ENCODE measurements at places on chromosomes 3 and 15.

DNA sequence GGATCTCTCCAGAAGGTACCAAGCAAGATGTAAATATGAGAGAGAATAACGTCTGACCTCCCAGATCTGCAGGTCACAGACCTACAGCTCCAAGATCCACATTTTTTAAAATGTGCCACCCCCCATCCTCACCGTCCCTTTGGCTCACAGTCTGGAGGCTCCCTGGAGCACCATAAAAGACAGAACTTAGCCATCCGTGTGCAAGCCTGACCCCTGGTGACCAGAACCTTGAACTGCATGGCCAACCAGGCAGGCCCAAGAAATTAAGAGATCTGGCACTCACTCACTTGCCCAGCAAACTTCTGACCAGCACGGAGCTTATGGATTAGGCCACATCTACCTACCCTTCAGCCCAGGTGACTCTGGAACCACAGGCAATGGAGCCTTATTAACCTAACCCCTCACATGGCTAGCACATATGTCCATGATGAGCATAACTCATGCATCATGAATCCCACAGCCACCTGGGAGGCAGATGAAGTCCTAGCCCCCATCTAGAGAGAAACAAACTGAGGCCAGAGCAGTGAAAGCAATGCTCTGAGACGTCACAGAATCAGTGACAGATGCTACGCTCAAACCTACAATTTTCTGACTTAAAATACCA is 275.3 kb downstream of the UACA start:
- peak; percentile 80 for DNase-seq

DNA sequence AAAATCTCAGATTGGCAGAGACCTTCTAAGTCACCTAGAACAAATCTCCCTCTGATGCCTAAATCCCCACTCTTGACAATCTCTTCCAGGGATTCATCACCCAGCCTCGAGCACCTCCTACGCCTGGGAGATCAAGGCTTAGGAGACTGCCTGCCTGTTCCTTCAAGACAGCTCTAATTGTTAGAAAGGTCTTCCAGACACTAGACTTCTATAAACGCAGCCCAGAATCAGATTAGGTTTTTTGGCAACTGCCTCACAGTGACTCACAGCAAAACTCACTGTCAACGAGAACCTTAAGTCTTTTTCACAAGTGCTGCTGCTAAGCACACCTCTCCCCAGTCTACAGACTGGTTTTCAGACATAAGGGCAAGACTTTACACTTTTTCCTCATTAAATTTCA is 23.1 kb downstream of the SRGAP3 start:
- no peak for DNase-seq

DNA sequence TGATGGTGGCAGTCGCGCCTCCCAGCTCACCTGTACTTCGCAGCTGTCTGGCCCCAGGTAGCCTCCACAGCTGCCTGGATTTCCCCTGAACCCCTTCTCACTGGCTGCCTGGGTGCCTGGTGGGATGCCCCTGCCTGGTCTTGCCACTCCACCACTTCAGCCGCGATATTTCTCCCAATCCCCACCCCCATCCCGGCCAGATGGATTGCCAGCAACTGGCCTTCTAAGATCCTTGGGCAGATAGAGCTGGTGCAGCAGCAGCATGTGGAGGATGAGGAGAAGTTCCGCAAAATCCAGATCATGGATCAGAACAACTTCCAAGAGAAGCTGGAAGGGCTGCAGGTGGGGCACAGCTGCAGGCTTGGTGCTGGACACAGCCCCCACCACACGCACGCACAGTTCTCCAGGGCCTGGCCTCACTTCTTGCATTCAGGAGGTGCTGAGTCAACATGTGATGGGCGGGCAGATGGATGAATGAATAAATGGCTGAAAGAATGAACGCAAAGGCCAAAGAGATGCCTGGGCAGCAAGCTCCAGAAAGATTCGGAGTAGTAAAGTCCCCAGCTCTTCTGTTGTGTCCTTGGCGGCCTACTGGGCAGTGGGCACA is 35.7 kb downstream of the DNAH1 start:
- peak; percentile 10 for DNase-seq

DNA sequence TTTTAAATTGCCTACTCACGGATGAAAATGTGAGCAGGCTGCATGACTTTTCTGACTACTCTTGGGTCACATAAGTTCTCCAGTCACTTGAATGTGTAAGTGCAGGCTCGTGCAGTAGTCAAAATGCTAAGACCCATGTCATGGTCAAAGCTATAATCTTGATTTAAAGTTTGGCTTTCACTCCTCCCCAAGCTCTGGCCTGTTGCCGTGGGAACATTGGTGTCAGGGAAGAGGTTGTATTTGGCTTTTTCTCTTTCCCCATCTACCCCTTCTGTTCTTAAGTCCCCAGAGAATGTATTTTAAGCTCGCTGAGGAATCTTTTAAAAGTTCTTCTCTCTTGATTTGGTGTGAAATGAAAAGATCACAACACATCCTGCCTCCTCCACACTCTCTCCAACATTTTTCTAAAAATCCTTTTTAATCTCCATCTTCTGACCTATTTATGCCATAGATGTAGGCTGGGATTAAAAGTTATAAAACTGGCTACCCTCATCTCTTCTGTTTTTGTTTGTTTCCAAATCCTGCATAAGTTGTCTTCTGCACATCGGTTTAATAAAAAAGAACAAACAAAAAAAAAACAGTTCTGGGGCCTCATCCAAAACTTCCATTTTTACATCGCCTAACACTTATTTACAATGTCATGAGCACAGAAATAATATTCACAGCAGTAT is 61.4 kb upstream of the ADAMTSL3 start:
- DNase-seq, result no peak

DNA sequence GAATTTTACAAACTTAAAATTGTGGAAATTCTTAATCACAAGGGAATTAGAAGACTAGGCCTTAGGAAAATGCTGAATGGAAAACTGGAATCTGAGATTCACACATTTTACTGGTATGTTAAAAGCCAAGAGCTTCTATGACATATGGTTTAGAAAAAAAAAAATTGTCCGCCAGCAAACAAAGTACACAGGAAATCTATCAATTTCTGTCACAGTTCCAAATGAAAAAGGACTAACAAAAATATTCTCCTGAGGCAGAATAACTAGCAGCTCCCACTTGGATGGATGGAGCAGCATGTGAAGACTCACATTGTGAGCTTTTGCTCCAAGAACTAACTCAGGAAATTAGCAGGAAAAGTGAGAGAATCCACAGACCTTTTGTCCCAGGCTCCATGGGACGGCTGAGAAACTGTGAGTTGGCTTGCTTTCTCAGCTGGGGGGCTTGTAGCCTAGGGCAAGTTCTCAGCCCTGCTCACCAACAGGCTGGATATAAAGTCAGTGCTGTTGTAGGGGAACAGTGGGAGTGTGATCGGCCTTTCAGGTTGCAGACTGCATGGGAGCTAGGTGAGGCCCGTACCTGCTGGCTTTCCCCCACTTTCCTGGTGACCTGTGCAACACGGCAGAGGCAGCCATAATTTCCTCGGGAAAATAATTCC is 731.1 kb upstream of the SGO1 start:
- DNase-seq, result no peak

Data from left ventricle myocardium superior (tissue), 1 donor.